ENCODE measurements at places on chromosomes 2 and 18.

- DNase-seq, result no peak
Measured at GRCh38 chr18:60421356-60422118, 49.0 kb upstream of the MC4R start.

GRCh38 chr2:30956995-30957394, 149.7 kb upstream of the CAPN13 start:
- no peak for DNase-seq

GRCh38 chr2:43319541-43319940, 93.1 kb upstream of the ZFP36L2 start:
- DNase-seq, result no peak

- DNase-seq, result no peak
Measured at GRCh38 chr2:104885119-104885782, 31.3 kb downstream of the POU3F3 start.

DNA sequence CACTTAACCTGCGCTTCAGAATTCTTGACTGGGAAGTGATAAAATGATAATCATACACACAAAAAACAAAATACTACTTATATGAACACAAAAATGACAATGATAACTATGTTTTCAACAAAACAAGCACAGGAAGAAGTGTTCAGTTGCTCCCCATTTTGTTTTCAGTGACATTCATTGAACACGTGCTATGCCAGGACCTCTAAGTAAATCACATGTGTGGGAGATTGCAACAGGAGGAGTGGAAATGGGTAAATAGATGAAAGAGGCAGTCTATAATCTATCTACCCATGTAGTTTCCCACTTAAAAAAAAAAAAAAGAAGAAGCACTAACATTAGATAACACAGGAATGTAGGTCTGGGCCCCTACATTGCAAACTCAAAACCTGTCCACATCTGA, 183.5 kb upstream of the HNRNPA3 start:
- no peak for DNase-seq

DNA sequence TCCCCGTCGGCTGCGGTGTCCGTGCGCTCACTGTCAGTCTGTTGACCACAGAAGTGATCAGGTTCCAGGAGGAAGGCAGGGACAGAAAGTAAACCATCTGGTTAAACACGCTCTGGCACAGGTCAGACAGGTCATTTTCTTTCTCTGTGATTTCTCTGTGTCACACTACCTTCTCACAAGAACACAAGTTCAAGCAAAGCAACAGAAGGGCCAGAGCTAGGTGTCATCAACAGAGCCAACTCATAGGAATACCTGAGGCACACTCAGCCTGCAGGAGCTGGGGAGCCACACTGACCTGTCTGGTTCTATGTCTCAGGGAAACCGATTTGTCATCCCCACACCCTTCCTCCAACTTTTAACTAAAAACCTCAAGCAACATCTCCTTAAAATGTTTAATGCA, 115.1 kb upstream of the ZBTB14 start:
- DNase-seq, result no peak

- DNase-seq, result no peak
Measured at GRCh38 chr2:189137519-189137918, 42.0 kb downstream of the COL5A2 start.

GRCh38 chr2:161076936-161077335, 83.3 kb upstream of the TANK start:
- no peak for DNase-seq

DNA sequence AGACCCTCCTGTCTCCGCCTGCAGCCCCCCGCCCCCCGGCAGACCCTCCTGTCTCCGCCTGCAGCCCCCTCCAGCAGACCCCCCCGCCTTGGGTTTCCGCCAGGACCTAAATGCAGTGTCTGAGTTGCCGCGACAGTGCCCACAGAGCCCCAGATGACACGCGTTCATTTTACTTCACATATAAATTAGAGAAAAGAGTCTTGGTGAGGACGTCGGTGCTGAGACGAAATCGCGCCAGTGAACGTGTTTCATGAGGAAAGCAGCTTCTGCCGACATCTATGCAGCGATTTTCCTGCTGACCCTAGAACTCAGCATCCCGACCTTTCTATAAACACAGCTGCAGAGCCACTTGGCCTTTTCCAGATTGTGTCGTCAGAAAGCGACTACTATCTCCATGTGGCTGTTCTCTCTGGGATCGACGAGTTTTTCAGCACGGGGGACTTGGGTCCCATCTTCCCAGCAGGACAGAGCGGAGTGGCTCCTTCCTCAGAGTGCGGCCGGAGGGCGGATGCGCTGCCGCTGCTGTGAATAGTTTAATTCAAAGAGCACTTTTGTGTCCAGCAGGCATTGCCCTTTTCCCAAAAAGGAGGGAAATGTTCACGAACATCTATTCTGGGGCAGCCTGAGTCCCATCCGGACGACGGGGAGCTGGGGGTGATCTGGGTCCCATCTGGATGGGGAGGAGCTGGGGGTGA, 136.7 kb downstream of the NFATC1 start:
- no peak for DNase-seq

- DNase-seq, result no peak
Measured at GRCh38 chr2:32450851-32451250, 94.0 kb downstream of the BIRC6 start.

DNA sequence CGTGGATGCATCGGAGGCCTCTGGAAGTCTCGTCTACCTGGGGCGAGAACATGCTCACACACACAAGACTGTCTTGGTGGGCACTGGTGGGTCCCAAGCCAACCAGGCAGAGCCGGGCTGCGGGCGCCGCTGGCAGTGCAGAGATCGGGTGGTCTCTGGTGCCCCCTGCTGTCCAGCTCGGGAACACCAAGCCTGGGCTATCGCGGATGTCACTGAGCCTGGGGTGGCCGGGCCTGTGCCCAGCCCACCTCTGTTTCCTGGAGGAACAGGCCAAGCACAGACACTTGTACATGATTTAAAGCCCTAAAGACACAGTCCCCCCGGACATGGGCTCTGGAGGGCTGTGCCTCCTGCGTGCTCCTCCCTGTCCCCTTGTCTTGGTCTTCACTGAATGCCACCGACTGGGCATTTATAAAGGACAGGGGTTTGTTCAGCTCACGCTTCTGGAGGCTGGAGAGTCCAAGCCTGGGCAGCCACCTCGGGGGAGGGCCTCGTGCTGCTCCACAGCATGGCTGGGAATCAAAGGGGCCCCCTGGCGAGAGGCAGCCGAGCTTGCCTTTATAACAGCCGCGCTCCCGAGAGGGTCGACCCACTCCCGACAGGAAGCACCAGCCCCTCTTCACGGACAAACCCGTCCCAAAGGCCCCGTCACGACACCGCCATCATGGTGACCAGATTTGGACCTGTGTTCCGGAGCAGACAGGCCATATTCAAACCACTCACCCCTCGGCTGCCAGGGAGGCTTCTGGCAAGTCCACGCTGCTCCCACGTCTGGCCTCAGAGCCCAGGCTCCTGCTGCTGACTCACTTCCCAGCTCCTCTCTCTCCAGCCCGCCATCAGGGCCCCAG, 3.6 kb upstream of the OTOS start:
- peak; percentile 16 for DNase-seq

GRCh38 chr2:101188683-101189405, 37.7 kb upstream of the TBC1D8 start:
- no peak for DNase-seq

DNA sequence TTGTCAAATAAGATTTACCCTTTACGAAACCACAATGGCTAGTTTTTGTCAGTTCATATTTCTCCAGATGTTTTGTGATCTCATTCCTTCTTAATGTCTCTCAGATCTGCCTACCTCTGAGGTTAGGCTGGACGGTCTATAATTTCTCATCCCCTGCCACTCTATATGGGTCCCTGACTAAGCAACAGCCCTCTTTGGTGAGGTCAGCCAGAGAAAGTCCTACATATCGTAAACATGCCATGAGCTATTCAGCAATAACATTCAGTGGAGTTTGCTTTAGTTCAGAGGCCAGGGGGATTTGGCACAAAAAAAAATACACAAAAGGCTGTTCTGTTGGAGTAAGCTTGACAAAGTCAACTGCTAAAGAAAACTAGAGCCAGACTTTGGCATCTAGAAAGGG, 192.1 kb upstream of the NCKAP5 start:
- DNase-seq, result no peak

- no peak for DNase-seq
Measured at GRCh38 chr2:188765522-188766470, 208.4 kb upstream of the COL3A1 start.

DNA sequence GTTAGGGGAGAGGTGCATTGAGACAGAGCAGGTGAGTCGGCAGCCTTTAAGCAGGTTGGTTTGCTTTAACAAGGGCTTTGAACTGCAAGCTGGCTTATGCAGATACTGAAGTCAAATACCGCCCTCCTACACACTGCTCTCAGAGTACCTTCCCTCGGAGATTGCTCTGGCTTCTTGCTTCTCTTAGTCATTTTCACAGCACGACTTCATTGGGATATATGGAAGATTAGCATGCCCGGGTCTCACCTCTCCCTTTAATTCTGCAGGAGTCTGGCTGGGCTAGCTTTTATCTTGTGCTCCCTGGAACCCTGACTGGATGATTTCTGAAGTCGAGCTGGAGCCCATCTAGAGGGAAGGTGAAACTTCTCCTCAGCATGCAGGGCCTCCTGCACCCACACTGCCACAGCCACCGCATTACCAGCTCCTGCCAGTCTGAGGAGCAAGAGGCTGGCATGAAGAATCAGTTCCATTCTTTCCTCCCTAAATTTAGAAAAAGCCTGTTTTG, 395.5 kb upstream of the HNRNPA3 start:
- DNase-seq, result peak; percentile 36

DNA sequence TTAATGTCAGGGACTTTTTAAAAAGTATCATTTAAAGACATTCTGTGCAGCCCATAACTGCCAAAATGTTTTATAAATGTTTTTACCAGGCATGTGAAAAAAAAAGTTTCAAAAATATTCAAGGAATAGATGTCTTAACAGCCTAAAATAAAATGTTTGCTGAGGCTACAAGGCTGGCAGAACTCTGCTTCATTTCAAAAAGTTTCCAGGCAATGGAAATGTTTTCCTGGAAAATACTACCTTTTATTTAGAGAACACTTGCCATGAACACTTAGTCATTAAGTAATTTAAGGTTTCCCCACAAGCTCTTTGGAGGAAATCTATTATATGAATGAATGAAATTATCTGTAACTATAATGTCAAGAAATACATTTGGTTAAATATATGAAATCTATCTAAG, 68.8 kb downstream of the THADA start:
- DNase-seq, result no peak

- DNase-seq, result peak; percentile 54
Measured at GRCh38 chr2:174748948-174749347, 15.3 kb downstream of the CHRNA1 start.

- DNase-seq, result peak; percentile 18
Measured at GRCh38 chr2:62340994-62341484, 145.1 kb downstream of the B3GNT2 start.

DNA sequence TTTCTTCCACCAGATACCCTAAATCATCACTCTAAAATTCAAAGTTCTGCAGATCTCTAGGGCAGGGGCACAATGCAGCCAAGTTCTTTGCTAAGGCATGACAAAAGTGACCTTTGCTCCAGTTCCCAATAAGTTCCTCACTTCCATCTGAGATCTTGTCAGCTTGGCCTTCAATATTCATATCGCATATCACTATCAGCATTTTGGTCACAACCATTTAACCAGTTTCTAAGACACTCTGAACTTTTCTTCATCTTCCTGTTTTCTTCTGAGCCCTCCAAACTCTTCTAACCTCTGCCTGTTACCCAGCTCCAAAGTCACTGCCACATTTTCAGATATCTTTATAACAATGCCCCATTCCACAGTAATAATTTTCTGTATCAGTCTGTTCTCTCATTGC, 452.6 kb upstream of the TRIB2 start:
- no peak for DNase-seq

DNA sequence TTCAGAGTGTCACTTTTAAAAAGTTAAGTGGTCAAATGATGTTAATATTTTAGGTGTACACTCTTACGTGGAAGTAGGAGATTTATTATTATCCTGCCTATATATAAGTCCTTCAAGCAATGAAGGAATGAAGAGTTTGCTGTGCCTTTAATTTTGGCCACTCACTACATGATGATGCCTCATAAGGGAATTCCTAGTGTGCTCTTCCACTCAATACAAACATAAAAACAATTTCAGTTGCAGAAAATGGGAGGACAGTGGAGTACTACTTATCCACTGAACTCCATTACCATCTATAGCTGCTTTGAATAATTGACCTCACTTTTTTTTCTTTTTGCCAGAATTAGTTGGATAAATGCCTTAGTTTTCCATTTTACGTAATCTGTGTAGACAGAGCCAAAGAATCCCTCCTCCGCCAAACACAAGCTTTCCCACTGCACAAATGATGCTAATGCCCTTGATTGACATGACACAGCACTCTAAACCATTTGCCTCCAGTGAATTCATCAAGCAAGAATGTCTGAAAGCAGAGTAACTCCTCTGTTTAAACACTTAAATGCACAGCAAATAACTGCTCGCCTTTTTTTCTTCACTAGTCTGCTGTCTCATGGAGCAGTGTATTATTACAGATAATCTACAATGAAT, 751.1 kb upstream of the FANCL start:
- DNase-seq, result peak; percentile 42

GRCh38 chr2:241482126-241482955, 26.0 kb downstream of the STK25 start:
- DNase-seq, result no peak

DNA sequence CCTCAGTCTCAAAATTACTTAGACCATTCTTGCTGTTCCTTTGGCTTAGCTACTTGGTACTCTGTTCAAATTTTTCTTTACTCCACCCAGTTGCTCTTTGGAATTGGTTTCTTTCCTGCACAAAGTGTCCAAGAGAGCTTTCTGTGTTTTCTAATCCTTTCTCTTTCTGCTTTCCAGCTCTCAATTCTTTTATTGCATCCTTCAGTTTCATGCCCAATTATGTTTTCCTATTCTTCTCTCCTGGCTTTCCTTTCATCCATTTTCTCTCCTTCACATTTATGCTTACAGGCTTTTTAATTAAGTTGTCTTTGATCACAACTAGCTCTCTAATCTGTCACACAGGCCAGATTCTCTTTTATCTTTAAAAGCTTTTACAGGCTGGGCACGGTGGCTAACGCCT, 38.2 kb downstream of the UBR3 start:
- DNase-seq, result no peak

- peak; percentile 30 for DNase-seq
Measured at GRCh38 chr2:47002480-47003381, 87.1 kb upstream of the MCFD2 start.

- DNase-seq, result no peak
Measured at GRCh38 chr2:223043164-223043941, 8.6 kb upstream of the KCNE4 start.

- DNase-seq, result peak; percentile 60
Measured at GRCh38 chr2:172806493-172806892, 70.8 kb downstream of the RAPGEF4 start.

GRCh38 chr18:38940475-38940862, 1374.9 kb upstream of the CELF4 start:
- DNase-seq, result no peak

- DNase-seq, result no peak
Measured at GRCh38 chr2:47890711-47891368, 15.5 kb downstream of the FBXO11 start.

DNA sequence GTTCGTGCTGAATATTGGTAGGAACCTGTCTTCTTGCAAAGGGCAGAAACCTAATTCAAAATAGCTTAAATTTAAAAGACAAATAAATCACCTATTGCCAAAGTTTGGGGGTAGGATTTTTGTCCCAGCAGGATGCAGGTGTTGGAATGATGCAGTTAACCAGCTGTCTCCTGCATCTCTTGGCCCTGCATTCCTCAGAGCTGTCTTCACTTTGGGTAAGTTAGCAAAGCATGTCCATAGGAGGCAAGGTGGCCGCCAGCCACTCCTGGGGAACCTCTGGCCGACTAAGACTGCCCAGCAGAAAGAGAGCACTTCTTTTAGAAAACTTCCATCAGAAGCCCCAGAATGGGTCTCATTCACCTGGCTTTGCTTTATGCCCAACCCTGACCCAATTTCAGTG, 20.5 kb upstream of the NYAP2 start:
- no peak for DNase-seq

GRCh38 chr18:59576541-59577385, 120.5 kb downstream of the CCBE1 start:
- no peak for DNase-seq

Measured in NCI-H1436 (cell line).